ENCODE measurements at places on chromosomes 5 and 9.

DNA sequence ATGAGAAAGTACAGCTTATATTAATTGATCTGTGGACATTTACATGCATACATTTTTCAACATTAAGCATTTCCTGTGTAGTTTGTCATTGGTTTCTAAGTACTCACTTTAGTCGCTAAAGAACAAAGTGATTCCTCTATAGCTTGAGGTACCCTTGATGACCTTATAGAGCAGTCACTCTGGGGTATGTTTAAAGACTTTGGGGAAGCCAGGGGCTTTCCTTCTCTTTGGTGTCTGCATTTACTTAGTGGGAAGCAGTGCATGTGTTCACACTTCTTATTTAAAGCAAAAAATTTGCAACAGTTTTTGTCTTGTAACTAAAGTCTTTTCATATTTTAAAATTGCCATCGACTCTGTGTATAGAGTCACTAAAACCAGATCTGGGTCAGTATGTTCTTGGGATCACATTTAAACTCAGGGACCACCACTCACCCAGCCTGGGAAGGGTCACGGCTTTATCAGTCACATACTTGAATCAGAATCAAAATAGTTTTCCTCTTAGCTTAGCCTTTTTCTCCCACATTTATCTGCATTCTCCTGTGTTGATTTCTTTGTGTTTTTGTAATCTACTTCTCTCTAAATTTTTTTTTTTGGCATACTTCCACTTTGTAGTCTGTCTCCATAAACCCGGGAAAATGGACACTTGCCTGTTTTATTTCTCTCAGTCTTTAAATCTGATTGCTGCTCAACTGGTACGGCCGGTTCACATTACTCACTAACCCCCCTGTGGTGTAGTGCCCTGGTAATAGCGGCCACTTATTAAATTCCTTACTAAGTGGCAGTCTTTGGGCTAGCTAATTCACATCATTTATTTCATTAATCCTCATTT lies 143.9 kb upstream of the FBN2 start:
- DNase-seq = peak; percentile 4

- DNase-seq = no peak
These were observed 203.9 kb downstream of the FBN2 start for GRCh38 chr5:128334010-128334716.

GRCh38 chr9:2536511-2536910 lies 85.1 kb upstream of the VLDLR start:
- DNase-seq = no peak

DNA sequence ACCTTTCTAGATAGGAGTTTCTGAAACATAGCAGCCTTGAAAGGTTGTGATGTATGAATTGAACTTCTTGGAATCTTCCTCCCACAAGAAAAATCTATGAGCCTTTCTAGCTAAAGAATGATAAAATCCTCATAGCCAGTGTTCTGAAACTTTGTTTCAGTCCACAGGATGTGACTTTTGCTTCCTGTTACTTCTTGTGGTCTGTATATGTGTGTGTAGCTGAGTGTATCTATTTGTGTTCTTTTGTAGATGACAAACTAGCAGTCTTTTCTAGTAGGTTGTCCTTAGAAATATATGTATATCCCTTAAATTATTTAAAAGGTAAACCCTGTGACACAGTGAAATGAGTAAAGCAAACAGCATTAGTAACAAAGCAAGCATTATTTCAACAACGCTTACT lies 188.8 kb downstream of the MRPS30 start:
- no peak for DNase-seq

- no peak for DNase-seq
These were observed 632.4 kb downstream of the SEMA5A start for GRCh38 chr5:8913522-8913921.

GRCh38 chr9:13076616-13077015 lies 202.9 kb downstream of the MPDZ start:
- DNase-seq = no peak

DNA sequence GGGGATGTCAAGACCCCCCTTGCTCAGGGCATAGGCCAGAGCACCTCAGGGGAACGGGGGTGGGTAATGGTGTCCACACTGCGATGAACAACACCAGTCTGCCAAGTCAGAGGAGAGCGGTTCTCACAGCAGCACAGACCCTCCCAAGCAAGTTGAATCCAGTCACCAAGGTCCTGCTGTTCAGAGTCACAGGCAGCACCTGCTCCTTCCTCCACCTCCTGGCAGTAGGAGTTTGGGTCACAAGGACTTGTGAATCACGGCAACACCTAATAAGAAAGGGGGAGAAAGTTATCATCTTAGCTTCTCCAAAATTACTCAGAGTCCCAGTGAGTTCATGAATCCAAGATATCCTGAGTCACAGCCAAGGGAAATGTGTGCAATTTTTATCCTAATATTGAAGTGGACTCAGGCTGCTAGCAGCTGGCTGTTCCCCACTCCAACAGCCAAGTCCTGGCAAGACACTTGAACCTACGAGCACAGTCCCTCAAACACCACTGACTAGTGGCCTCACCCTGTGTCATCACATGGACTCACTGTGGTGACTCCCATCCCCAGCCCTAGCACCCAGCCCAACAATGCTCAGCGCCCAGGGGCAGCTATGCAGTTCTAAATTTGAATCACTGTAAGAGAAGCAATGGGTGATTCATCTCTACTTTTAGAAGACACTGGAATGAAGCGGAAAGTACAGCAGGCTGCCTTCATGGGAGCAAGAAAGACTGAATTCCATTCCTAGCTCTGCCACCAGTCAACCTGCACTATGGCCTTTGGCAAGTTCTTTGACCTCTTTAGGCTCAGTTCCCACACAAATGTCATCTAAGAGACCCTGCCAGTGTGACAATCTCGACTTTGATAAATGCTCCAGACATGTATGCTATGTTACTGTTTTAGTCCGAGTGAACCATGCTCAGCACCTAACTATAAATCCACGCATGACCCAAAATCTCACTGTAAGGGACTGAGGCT lies 113.7 kb downstream of the KLHL3 start:
- DNase-seq = no peak

DNA sequence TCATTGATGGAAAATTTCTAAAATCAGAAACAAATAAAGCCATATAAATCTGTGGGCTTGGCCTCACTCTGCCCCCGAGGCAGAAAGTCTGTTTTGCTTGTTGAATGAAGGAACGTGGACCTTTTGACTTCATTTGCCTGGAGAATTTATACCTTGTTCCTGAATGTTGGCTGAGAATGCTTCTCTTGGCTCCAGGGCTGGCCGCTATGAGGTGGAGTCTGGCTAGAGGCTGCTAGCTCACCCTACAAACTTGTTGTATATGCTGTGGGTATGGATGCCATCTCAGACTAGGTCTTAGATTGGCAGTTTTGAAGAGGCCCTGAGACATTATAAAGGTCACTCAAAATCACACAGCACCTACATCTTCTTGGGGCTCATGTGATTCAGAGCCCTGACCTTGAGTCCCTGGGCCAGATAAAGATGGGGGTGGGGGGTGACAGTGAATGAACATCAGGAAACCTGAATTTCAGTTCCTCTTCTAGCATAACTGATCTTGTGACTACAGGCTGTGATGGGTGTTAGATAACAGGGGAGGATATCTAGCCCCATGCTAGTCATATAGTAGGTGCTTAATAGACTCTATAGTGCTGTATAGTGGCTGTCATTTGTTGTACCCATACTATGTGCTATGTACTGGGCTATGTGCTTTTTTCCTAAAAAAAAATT lies 2.8 kb downstream of the GM2A start:
- no peak for DNase-seq

- no peak for DNase-seq
These were observed 85.5 kb upstream of the ACTBL2 start for GRCh38 chr5:57568136-57568535.

DNA sequence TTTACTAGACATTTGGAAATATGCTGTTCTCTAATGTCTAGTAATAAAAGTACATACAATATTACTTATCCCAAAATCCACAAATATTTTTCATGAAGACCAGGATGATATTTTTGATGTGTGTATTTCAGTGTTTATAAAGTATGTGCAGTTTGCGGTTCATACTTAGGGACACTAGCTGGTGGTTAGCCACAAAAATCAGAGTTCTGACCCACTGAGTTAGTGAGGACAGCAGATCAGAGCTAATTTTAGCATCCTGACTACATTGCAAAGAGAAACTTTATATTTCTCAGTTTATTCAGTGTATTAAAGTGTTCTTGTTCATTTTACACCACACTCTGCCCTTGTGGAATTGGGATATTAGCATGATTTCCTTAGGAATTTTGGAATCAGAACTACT lies 655.3 kb downstream of the HTR1A start:
- DNase-seq = no peak

GRCh38 chr5:642481-642880 lies 30.3 kb downstream of the CEP72 start:
- no peak for DNase-seq

- no peak for DNase-seq
These were observed 1.3 kb upstream of the LHX2 start for GRCh38 chr9:124010303-124010664.

GRCh38 chr9:87667164-87667738 lies 58.7 kb upstream of the CTSL start:
- no peak for DNase-seq

DNA sequence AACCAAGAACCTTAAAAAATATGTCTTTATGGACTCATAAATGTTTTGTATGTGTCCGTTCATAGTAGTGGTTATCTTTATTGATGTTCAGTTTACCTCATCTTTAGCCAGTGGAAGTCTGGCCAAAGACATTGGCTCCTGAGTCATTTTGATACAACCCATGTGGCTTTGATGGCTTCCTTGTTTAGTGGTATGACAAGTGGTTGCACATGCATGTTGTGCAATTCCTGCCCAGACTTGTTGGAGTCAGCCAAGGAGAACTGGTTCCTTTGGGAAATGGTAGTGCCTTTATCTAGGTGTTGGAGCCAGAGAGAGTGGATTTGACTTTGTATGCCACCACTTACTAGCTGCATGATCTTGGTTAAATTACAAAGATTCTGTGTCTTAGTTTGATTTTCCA lies 94.3 kb downstream of the RPS23 start:
- DNase-seq = no peak

- no peak for DNase-seq
These were observed 33.6 kb upstream of the NSMF start for GRCh38 chr9:137492464-137493363.

- peak; percentile 35 for DNase-seq
These were observed 250.0 kb downstream of the NR3C1 start for GRCh38 chr5:143153332-143154119.

DNA sequence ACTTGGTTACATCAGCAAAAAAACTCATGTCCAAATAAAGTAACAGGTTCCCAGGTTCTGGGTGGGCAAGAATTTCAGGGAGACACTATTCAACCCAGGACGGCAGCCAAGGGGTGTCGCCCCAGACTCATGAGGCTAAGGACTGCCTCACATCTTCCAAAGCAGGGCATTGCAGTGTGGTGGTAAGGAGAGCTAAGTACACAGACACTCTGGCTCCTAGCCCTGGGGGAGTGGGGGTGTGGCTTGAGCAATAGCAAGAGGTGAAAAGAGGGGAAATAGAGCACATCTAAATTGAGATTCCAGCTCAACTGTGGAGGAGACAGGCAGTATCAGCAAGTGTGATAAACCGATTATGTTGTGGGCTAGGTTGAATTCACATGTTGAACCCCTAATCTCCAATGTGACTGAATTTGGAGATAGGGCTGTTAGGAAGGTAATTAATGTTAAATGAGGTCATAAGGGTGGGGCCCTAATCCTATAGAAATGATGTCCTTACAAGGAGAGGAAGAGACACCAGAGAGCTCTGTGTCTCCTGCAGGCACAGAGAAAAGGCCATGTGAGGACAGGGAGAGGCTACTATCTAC lies 49.9 kb upstream of the MARCHF11 start:
- no peak for DNase-seq

- DNase-seq = no peak
These were observed 220.8 kb downstream of the SNX18 start for GRCh38 chr5:54738118-54738972.

DNA sequence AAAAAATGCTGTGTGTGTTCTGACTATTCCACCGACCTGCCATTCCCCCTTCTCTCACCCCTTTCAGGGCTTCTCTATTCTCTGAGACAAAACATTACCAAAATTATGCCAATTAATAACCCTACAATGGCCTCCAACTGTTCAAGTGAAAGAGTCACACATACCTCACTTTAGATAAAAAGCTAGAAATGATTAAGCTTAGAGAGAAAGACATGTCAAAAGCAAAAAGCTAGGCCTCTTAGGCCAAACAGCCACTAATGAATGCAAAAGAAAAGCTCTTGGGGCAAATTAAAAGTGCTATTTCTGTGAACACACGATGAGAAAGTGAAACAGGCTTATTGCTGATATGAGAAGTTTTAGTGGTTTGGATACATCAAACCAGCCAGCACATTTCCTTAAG lies 279.6 kb upstream of the GRAMD2B start:
- DNase-seq = no peak

DNA sequence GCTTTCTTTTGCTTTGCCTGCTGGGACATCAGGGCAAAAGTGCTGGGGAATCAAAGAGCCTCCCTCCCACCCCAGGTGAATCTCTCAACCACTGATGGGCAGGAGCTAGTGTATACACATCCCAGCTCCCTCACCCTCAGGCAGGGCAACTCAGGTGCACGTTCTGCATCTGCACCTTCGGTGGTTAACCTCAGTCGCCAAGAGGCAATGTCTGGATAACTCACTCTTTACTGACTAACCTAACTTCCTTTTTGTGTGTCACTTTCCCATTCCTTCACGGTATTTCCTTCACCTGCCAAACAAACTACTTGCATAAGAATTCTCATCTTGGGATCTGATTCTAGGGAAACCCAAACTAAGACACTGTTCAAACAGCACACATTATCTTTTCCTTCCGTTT lies 26.3 kb downstream of the CNTFR start:
- no peak for DNase-seq

All from smooth muscle cell of the brain vasculature (primary cell).